ENCODE measurements at places on chromosomes 3 and 15.

DNA sequence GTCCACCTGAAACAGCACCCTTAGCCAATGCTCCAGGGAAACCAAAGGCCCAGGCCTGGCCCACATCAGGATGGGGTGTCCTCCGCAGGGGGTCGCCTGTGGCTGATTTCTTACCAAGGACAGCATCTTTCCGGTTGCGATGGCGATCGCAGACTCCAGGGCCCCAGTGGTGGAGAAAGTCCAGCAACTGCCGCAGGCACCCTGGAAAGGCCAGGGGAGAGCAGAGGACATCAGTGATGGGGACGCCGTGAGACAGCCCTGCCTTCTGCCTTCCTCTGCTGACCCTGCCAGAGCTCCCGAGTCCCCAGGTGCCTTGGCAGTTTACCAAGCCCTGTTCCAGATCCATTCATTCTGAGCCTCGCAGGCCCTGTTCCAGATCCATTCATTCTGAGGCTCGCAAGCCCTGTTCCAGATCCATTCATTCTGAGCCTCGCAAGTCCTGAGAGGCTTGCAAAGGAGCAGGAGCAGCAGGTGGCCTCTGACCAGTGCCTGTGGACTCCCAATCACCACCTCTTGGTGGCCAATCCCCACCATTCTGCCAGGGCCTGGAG, 12.5 kb downstream of the CTSH start:
- no peak for DNase-seq

GRCh38 chr3:175187586-175187985, 328.5 kb downstream of the NAALADL2 start:
- DNase-seq = no peak

- DNase-seq = no peak
Observed at GRCh38 chr3:88364926-88365325, 215.2 kb downstream of the C3orf38 start.

GRCh38 chr3:12960497-12960896, 112.7 kb downstream of the IQSEC1 start:
- DNase-seq = no peak

DNA sequence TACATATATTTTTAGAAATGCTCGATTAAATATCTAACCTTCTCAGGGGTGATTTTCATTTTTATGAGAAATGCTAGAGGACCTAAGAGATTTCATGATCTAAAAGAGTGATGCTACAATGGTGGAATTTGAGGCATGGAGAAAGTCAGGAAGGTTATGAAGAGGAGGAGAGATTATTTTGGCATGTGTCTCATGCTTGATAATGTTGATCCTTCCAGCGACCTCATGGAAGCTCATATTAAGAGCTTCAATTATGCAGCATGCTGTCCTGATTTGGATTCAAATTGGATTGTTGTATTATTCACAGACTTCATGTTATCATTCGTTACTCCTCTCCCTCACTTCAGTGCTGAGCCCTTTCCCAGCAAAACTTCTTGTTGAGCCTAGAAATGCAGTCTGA, 112.5 kb downstream of the RAP2B start:
- DNase-seq = no peak

DNA sequence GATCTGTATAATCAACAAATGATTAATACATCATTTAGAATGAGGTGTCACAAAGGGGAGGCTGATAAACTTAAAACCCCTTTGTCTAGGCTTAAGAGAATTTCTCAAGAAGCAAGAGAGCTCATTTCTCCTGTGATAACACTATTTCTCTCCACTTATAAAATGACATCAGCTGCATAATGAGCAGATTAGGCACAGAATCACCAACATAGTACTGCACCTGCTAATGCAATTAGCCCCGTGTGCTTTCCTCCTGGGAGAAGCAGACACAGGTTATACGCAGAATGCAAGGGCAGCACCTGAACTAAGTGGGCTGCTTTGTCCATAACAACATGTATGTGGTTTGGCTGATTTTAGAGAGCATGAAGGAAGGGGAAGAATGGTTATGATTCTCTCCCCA, 515.3 kb upstream of the CFAP20DC start:
- no peak for DNase-seq

- no peak for DNase-seq
Observed at GRCh38 chr3:186599142-186599784, 13.6 kb upstream of the AHSG start.

GRCh38 chr3:187264021-187264420, 27.5 kb downstream of the MASP1 start:
- DNase-seq = no peak

DNA sequence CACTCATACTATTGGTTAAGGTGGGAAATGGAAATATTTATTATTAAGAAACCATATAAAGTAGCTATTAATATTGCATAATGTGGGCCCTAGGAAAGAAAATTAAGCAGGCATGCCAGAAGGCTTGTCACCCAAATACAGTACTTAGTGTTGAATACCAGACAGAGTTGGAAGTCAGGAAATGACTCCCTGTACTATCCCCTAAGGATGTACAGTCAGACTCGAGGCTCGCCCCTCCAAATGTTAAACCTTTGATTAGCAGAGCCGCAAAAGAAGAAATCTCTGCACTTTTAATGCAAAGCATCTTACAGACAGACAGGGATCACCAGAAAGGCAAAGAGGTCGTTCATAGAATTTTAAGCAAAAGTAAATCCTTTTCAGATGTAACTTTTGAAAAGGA, 11.3 kb upstream of the RBSN start:
- DNase-seq = no peak

DNA sequence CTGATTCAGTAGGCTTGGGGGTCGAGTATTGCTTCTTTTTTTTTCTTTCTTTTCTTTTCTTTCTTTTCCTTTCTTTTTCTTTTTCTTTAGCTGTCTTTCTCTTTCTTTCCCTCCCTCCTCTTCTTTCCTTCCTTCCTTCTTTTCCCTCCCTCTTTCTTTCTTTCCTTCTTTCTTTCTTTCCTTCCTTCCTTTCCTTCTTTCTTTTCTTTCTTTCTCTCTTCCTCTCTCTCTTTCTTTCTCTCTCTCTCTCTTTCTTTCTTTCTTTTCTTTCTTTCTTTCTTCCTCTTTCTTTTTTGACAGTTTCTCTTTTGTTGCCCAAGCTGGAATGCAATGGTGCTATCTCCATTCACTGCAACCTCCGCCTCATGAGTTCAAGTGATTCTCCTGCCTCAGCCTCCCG, 36.0 kb downstream of the TM4SF4 start:
- no peak for DNase-seq

All from inflammatory macrophage treated with lipopolysaccharide for 4 hours (primary cell).